Nucleus accumbens (tissue), 56 donors: ENCODE measurements at places on chromosomes 1 and 21.

DNA sequence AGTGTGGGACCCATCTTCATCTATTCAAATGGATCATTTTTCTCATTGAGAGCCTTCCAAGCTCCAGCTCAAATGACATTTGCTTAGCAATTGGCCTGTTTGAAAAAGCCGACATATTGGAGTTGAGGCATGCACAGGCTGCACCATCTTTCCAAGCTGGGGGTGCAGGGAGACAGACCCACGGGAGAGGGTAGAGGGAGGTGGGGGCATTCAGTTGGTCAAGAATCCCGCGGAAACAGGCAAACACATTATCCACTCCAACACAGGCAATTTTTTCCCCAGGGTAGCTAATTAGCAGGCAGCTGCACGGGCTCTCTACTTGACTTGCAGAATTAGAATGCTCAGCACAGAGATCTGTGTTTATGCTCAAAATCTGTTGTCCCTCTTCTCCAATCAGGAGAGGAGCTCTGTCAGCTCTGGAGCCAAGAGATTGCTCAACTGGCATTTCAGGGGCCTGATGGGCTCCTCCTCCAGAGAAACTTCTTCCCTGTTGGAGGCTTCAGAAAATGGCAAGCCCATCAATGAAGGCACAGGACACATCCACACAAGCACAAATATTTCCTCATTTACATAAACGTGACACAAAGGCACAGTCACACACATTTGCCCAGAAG lies 267.8 kb downstream of the FOXD2 start:
- no peak for DNase-seq

- no peak for DNase-seq
Measured at GRCh38 chr1:84605157-84605556, 30.9 kb upstream of the CTBS start.

- no peak for DNase-seq
Measured at GRCh38 chr1:211734359-211734758, 58.9 kb upstream of the NEK2 start.

DNA sequence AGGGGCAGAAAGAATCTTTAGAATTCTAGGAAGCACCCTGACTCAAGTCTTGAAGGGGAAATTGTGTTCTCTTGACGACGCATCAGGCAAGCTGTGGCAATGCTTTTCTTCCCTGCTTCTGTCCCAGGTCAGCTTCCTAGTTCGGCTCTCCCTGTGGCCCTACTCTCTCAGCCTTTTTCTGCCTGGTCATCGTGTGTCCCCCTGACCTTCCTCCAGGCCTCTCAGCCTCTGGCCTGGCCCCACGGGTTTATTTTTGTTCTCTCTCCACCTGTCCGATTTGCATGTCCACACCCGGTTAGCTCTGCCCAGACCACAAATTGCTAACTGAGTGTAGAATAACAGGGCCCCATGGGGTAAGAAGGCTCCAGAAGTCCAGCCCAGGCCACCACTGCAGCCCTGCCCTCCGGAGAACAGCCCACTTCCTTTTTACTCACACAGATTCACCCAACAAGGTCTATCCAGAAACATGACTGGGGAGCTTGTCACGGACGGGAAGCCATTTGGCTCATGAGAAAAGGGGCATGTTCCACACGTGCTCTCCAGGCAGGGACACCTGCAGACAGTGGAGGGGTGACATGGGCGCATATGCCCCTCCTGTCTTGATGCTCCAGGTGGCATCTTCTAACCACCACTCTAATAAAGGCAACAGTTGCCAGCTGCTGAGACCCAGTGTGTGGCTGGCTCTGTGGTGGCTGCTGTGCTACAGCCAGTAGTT lies 9.8 kb downstream of the KCNN3 start:
- no peak for DNase-seq

DNA sequence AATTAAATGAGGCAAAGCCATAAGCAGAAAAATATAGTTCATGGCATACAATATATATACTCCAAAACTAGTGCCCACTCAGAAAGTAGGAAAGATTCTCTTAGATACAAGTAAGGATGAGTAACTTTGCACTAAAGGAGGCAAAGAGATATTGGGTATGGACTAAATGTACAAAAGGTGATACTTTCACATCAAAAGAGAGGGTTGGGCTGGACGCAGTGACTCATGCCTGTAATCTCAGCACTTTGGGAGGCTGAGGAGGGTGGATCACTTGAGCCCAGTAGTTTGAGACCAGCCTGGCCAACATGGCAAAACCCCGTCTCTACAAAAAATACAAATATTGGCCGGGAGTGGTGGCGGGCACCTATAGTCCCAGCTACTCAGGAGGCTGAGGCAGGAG lies 6.7 kb downstream of the KYAT3 start:
- DNase-seq = no peak

DNA sequence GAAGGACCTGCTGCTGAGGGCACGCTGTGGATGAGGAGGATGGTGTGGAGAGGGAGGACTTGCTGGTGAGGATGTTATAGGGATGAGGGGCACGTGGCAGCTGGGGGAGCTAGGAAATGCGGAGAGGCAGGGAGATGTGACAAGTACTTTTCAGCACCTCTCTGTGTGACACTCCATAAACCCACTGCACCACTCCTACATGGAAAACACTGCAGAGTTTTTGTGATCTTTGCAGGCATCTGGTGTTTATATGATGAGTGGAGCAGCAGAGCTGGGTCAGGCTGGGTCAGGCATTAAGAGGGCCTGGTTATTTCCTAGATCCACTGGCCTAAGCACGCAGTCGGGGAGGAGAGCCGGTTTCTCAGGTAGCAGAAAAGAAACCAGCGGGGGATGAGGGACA lies 167.3 kb upstream of the COA6 start:
- no peak for DNase-seq

DNA sequence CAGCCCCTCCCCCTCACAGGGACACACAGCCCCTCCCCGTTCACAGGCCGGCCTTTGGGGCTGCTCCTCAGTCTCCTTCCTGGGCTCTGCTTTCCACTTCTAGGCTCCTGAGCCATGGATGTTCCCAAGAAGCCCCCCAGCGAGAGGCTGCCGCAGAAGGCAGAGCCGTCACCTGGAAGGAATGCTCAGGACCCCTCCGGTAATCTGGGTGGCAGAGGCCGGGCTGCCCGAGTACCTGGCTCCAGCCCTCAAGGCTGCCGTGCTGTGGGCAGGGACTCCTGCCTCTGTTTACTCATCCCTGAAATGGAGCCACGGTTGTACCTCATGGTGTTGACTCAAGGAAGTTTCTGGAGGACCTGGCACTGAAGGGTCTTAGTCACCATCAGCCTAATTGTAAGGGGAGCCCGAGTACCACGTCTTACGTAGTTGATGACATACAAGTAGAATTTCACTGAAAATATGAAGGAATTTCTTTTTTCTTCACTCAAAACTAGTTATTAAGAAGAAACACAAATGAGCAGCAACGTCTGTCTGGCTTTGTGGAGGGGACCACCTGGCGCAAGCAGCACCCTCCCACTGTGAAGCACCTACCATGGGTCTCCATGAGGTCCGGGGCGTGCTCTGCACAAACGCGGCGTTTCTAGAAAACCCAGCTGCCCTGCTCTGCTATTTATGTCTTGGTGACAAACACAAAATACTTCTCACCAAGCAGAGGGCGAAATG lies 33.7 kb downstream of the PRDM15 start:
- DNase-seq = no peak

- DNase-seq = no peak
Measured at GRCh38 chr1:163664671-163665335, 343.0 kb downstream of the NUF2 start.

DNA sequence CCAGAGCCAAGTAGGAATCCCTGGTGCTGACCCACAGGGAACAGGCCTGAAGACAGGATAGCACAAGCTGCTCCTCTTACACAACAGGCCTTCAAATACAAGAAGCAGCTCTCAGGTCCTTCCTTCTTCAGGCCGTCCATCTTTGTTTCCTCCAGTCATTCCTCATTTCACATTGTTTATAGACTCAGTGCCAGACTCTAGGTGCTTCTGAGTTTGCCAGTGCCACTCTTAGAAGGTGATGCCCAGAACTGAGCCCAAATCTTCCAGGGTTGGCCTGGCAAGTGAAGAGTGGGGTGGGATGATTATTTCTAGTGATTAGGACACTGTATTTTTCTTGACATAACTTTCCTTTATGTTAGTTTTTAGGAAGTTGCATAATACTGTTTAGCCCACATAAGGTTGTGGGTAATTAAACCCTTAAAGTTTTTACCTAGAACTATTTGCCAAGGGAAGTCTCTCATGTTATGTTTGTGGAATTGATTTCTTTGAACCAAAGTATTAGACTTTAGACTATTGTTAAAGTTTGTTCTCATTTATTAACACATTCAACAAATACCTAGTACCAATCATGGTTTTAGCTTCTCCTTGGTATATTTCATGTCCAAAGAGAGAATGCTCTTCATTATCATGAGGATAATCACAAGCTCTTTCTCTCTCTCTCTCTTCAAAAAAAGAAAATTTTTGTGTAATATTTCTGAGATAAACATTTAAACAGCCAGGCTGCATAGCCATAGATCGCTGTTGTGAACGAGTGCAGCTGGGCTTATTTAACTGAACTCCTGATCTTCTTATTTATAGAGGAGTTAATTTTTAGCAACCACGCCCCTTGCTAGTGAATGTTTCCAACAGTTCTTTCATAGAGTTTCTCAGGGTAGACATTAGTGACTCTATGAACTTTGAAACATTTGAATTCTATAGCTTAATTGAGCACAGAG lies 47.7 kb downstream of the PGM1 start:
- no peak for DNase-seq

DNA sequence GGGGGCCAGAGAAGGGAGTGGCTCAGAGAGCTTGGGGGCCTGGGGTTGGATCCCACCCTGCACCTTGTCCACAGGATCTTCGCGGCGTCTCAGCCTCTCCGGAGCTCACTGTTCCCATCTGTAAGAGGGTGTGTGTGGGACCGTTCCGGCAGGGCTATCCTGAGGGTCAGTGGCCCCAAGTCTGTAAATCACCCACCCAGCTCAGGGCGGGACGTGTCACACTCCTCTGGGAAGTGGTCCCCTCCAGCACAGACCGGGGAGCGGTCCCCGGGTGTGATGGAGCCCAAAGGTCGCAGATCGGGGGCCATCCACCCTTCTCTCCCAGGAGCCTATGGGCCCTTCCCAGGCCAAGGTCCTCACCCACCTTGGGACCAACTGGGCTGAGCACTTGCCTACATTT lies 40.0 kb downstream of the KCNAB2 start:
- no peak for DNase-seq

DNA sequence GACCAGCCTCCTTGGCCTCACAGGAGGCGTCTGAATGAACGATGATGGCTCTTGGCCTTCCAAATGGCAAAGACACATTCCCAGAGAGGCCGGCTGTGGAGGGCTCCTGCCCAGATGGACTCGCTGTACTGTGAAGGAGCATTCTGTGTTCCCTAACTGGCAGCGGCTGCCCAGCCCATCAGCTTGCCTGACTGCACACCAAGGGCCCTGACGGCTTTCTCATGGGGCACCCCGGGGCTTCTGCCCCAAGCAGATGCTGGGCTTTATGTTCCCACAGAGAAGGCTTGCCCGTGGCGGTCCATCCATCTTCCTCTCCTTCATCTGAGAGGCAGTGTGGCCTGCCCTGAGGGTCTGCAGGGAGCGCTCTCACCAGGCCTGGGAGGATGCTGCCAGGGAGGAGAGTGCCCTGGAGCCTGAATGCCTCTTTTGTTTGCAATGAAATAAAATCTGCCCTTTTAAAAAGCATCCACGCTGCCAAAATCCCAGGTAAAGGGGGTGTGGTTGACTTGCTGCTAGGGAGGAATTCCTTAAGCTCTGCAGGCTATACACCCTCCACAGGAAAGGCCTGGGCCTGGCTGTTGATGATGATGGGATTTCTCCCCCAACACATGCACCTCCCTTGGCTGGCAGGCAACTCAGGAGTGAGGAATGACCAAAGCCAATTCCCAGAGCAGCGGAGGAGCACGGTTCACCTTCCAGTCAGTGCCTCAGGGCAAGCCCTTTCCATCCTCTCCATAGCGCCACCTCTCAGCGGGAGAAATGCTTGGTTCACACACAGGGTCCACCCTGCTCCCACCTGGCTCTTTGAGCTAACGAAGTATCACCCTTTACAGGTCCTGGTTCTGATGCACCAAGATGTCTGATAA lies 84.6 kb upstream of the SSX2IP start:
- no peak for DNase-seq

DNA sequence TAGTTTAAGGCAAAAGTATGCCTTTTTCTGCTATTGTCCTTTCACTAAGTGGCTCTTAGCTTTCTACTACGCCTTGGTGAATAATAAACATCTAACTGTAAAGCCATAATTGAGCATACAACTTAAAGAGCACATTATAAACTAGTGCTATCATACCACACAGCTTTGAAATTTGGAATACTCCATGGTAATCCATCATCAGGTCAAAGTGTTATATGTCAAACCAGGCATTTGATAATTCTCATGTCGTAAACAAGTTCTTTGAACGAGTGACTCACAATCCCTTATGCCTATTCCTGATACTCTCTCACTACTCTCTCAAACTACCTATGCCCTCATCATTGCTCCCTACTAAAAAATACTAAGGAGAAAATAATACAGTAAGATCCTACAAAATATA lies 60.3 kb upstream of the FMN2 start:
- DNase-seq = no peak
